ENCODE measurements at places on chromosomes 2 and 18. TPM values are rescaled to one million over a fixed set of nuclear protein-coding genes. Genes with fewer than 3 reads are reported as not detected.

GRCh38 chr2:25367296-25367695 is 25.6 kb upstream of the DNMT3A start:
- no peak for DNase-seq

- no peak for DNase-seq
These were observed 205.8 kb upstream of the CYRIA start for GRCh38 chr2:16871411-16871810.

DNA sequence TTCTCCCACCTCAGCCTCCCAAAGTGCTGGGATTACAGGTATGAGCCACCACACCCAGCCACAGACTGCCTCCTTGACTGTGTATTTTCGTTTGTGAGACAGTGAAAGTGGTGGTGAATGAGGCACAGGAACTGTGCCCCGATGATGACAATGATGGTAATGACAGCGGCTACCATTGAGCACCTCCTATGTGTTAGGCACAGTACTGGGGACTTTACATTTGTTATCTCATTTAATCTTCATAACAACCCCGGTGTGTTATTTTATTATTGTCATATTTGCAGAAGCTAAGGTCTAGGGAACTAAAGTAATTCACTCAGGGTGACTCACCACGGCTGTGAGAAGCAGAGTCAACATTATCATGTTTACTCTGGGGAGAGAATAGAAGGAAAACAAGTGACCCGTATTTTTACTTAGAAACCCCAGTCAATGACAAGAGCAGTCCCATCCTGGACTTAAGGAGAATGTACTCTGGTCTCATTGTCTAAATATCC is 77.6 kb upstream of the ALPP start:
- DNase-seq: no peak

GRCh38 chr2:169015943-169016342 is 15.2 kb downstream of the ABCB11 start:
- DNase-seq: no peak

DNA sequence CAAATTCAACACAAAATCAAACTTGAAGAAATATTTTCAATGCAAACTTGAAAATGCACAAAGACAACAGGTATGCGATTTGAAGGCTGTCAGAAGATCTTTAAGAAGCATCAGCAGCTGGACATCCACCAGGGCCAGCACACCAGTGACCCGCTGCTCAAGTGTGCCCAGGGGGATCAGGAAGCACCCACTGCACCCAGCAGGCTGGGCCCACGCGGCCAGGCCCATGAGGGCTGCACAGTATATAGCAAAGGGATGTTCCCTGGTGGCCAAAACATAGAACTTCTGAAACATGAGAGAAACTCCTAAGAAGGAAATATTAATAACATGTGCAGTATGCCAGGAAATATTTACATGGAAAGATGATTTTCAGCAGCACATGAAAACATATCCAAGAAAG is 25.0 kb downstream of the WDFY1 start:
- no peak for DNase-seq

DNA sequence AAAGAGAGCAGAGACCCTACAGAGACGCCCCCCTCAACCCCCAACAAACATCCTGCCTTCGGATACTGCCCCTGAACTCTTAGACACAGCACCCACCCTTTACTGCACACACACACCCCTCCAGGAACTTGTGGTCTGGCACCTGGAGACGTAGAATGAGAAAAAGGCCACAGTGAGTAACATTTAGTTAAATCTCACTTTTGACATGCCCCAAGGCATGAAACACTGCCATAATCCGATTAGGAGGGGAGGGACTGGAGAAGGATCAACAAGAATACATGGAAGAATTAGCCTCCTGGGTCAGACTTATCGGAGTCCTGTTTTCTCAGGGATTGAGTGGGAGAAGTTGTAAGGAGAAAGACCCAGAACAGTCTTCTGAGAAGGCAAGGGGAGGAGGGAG is 4.1 kb downstream of the CDK5R2 start:
- DNase-seq: peak; percentile 29

DNA sequence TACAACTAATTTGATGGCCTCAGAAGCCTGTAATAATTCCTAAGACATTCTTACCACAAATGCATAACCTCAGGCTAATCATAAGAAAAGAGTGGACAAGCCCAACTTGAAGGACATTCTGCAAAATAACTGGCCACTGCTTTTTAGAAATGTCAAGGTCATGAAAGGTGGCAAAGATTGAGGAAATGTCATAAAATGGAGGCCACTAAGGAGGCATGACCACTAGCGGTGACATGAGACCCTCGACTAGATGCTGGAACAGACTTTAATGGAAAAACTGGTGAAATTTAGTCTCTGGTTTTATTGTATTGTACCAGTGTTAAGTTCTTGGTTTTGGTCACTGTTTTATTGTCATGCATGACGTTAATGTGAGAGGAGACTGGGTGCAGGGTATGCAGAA is 78.6 kb downstream of the SP3 start:
- no peak for DNase-seq

DNA sequence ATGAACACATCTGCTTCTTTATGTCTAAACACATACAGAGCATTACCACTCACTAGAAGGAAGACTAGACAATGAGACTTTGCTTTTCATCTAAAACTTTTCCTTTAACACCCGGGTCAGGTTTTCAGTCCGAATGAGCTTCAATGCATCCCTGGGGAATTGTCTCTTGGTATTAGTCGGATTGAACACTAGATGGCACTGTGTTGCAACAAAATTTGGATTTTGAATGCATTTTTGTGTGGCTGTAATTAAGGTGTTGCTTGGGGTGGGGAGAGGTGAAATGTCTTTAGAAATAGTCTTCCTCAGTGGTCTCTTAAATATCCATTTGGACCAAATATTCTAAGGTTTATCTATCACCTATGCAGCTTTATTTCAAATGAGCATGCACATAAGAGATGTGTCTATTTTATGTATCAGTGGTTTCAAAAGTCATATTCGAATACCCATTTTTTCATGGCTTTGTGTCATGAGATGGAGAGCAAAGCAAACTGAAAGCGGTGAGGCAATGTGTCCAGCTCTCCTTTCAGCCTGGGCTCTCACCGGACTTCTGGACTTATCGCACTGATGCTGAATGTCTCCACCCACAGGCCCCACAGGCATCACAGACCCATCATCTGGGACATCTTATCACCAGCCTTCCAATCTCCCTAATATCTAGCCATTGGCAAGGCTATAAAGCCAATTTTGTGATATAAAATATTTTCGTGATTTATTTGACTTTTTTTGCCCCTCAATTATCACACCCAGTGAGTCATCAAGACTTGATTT is 510.3 kb downstream of the RNF144A start:
- peak; percentile 20 for DNase-seq

- DNase-seq: no peak
These were observed 179.5 kb downstream of the CELF4 start for GRCh38 chr18:37385846-37386778.

The VIT gene
- not detected for total RNA-seq

The MYL1 gene
- not detected for total RNA-seq

The MTLN gene
- total RNA-seq: 108 TPM

The CYS1 gene
- 2.1 TPM for total RNA-seq

The HDLBP gene
- total RNA-seq: 258 TPM

The TUBA3E gene
- 1.0 TPM for total RNA-seq
